ENCODE measurements at places on chromosomes 6 and 20.

GRCh38 chr20:62977613-62978560 lies 25.4 kb downstream of the SLC17A9 start:
- DNase-seq: peak; percentile 76

DNA sequence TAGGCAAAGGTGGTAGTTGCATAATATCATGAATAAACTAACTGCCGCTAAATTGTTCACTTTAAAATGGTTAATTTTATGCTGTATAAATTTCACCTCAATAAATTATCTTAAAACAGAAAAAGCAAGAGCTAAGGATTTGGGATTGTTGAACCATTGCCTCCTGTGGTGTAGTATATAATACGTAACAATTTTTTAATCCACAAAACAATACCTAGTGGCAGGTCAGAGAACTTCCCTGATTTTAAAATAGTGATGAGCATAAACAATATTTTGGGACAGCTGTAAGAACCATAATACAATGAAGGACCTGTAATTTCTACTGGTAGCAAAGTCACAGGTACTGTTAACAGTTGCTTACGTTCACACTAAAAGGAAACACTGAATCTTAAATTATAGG lies 197.4 kb upstream of the PRND start:
- no peak for DNase-seq

DNA sequence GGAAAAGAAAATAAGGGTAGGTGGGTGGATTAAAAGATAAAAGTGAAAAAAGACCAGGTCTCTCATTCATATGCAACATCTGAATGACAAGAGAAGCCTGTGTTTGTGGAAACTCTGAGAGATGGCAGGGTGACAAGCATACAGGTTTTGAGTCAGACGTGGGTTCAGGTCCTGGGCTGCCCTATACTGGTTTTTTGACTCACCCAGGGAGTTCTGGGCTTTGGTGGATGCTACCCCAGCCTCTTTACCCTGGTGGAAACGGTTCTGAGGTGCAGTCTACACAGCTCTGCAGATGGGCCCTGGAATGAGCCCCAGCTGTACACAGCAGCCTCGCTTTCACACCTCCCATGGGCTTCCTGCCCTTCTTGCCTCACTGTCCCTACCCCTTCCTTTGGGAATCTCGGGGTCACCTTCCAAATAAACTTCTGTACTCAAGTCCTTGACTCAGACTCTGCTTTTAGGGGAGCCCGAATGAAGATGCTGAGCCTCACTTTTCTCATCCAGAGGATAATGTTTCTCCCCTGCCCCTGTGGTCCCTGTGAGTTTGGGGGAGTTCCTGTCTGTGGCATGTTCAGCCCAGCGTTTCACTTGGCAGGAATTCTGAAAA lies 77.7 kb upstream of the CLDN20 start:
- DNase-seq: no peak

DNA sequence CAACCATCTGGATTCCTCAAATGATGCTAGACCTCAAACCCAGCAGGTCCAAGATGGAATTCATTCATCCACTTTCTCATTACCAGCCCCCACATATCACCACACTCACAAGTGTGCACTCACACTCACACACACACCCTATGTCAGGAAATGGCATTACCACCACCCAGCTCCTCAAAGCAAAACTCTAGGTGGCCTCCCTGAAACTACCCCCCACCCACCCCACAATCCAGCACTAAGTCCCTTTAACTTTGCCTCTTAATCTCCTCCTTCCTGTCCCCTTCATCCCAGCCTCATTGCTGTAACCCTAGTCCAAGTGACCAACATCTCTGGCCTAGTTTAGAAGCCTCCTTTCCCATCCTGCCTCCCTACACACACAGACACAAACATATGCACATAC lies 109.4 kb downstream of the TNFAIP3 start:
- no peak for DNase-seq

- DNase-seq: no peak
Observed at GRCh38 chr6:100271625-100272024, 193.1 kb downstream of the SIM1 start.

DNA sequence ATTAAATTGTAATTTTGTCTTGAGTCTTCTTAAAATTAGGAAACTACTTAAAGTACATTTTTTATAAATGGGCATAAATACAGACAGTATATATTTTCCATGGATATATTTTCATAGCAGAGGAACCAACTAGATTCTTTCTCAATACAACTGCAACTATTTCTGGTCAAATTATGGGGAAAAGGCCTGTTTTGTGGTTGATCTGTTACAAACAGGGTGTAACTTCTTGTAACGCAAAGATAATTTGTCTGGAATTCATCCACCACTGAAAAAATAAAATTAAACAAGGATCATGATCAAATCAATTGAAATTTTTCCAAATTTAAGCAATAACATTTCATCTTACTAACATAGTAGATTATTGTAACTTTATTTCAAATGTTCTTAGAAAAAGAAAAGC lies 67.2 kb upstream of the RNF146 start:
- DNase-seq: no peak

- no peak for DNase-seq
Observed at GRCh38 chr6:117956386-117956785, 49.3 kb downstream of the SLC35F1 start.

DNA sequence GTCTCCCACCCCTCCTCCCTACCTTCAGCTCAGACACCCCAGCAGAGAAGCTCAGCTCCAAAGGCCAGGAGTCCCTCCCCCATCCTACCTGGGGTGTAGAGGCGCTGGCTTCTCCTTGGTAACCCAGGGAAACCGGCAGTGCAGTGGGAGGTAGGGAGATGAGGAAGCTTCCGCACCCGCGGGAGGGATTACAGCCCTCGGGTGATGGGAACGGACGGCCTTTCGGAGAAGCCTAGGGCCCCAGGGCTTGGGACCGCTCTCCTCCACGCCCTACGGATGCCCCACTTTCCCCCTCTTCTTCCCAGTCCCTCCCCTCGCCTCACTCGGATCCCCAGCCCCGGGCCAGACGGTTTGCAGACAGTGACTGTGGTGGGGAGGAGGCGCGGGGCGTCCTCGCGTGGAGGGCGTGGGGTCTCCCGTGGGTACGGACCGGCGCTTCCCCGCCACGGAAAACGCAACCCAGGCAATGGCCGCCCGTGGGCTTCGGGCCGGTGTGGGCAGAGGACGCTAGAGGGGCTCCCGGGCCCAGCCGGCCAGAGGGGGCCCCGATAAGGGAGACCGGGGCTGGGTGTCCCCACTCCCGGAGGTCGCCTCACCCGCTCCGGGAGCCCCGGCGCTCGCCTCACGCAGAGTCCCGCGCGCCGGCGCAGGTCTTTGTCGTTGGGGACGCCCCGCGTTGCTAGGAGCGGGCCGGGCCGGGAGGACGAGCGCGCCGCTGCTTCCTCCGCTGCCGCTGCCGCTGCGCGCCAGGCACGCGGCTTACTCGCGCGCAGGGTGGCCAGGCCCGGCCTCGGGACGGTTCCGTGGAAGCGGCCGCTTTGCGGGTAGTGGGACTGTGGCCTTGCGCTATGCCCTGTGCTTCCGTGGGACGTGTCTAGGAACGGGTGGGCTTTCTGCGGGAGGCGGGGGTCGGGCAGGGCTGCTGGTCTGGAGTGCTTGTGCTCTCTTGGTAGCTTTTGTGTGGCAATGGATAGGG lies 15.8 kb downstream of the AARS2 start:
- DNase-seq: no peak

DNA sequence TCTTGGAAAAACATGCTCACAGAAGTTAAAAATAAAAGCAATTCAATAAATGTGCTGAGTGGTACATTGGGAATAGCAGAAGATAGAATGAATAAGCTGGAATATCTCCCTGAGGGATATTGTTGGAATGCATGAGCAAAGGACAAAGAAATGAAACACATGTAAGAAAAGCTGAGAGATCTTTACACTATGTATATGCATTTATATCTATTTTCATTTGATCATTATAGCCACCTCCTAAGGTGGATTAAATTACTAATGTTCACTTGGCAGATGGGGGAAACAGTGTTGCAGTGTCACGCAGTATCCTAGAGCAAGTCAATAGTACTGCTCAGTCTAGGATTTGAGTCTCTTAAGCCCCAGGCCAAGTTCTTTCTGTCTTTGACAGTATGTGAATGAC lies 542.0 kb upstream of the MARCKS start:
- no peak for DNase-seq

DNA sequence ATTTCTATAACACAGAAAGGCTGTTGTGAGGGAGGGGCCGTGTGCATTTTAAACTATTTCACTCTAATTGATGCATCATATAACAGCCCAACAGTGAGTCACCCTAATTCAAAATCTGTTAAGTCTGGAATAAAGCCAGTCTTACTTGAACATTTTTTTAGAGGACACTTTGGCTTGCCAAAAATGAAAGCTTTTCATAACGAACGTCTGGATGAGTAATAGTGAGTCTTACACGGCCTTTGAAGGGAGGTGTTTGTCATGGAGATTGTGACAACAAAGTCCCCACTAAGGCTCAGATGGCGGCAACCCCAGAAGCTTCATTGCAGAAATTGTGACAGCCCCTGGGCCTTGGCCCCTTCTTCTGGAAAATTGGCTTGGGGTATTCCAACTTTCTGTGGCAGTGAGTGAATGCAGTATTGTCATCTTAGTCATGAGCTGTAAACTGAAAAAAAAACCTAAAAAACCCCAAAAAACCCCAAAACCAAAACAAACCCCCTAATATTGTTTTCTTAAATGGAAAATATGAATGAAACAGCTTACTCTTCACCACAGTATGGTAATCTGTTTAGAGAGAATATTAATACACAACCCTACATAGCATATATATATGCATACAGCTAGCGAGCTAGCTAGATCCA lies 92.6 kb upstream of the CLDN20 start:
- DNase-seq: peak; percentile 52

DNA sequence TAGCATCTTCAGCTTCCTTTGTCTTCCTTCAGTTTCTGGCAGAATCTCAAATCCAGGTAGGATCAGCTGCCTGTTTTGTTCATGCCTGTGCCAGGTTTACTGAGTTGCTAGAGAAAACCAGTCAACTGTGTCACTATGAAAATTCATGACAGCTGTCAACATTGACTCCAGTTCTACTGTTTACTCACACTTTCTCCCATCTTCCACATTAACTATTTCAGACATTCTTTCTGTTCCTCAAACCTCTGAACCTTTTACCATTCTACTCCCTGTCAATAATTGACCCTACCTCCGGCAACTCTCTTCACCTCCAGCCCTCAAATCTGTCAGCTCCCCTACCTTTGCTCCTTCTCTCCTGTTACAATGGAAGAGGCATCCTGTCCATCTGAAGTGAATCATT lies 8.5 kb downstream of the ENPP4 start:
- DNase-seq: no peak

DNA sequence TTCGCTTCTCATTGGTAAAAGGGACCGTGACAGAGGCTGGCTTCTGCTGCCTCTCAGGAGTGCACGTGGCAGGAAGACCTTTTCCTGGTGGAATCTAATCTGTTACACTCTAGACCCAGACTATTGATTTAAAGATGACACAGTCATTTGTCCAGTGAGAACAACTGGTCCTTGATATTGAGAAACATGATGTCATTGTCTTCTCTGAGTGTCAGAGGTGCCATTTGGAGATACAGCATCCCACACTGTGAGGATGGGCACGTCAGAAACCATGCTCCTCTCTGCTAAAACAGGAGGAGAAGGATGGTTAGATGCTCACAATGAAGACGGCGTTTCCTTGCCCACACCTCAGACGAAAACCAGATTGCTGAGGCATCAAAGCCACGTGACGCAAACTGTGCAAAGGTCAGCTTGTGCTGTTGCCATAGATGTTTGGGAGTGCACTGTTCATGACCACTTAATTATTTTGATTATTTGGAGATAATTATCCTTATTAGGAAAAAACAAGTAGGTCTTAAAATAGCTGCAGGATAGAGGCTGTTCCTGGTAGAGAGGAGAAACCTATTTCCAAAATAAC lies 169.0 kb downstream of the SMOC2 start:
- DNase-seq: no peak

DNA sequence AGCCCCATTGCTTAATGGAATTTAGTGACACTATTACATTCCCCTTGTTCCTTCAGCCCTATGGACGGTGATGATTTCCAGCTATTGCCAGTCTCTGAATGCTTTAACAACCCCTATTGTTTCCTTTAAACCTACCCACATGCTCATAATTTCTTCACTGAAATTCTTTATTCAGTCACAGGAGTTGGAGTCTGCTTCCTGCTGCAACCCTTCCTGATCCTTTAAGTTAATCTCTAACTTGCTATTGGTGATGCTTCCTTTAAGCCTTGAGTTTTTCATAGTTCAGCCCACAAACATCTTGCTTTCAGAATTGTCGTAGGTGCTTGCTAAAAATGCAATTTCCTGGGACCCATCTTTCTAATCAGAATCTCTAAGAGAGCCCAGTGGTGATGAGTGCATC lies 66.3 kb upstream of the TNFAIP3 start:
- no peak for DNase-seq

DNA sequence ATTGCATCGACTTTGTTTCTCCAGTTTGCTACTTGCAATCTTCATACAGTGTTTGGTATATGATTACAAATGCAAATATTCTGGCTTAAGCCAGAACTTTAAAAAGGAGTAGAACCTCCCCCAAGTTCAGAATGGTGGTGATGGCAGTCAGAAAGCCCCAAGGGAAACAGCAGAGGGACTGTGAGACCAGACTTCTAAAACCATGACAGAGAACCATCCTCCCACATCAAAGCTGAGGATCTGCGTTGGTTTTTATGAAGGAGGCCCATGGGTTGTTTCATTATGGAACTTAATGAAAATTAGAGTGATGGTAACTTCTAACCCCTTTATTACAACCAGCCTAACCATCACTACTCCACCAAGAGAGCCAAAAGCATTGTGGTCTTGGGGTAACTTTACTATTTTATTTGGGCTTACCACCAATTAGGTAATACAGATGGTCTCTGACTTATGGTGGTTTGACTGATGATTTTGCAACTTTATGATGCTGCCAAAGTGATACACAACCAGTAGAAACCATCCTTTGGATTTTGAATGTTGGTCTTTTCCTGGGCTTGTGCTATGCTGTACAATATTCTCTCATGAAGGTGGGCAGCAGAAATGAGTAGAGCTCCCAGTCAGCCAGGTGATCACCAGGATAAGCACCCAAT lies 10.9 kb upstream of the MRS2 start:
- no peak for DNase-seq

- DNase-seq: no peak
Observed at GRCh38 chr20:13042458-13042794, 33.7 kb downstream of the SPTLC3 start.

DNA sequence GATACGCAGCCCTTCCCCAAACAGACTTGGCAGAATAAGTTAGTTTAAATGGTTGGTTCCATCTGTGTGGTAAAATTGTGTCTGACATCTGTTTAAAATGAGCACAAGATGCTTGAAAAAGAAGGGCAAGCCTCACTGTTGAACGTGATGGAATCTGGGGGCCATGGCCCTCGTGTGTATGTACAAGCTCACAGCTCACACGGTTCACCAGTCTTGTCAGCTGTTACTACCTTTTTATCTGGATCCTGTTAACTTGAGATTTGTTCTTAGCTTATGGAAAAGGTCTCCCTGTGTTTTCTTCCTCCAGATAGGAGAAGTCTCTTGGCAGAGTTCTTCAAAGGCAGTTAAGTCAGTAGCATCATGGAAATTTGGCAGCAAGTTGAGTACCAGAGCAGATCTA lies 270.6 kb downstream of the KHDC1L start:
- DNase-seq: no peak

Data from activated CD8-positive, alpha-beta memory T cell treated with anti-CD3 and anti-CD28 coated beads for 4 hours (primary cell).